ENCODE measurements at places on chromosomes 4 and X. TPM values are rescaled to one million over a fixed set of nuclear protein-coding genes. Genes with fewer than 3 reads are reported as not detected.

The PI4K2B gene
- total RNA-seq = 20.4 TPM

The LANCL3 gene
- 0.24 TPM for total RNA-seq

The PF4V1 gene
- total RNA-seq = 0.14 TPM

The MAGEE2 gene
- total RNA-seq = not detected

The CYBB gene
- 41.7 TPM for total RNA-seq

The HTN1 gene
- total RNA-seq = 0.47 TPM

The VCX gene
- not detected for total RNA-seq

The DCAF4L1 gene
- total RNA-seq = 0.09 TPM

The OTUD6A gene
- not detected for total RNA-seq

The IQSEC2 gene
- 2.3 TPM for total RNA-seq

The LRP2BP gene
- 0.71 TPM for total RNA-seq

The CYTL1 gene
- total RNA-seq = 2.9 TPM

The MAGED4 gene
- total RNA-seq = 2.7 TPM

The SMIM10L2A gene
- total RNA-seq = 0.52 TPM

The TMEM271 gene
- 0.05 TPM for total RNA-seq

The USP26 gene
- total RNA-seq = 0.05 TPM

The MAGEB10 gene
- not detected for total RNA-seq

The FGFR3 gene
- 3.8 TPM for total RNA-seq

The KDR gene
- total RNA-seq = 10.2 TPM

The SORBS2 gene
- 13.8 TPM for total RNA-seq

The OPRPN gene
- not detected for total RNA-seq

The DHRSX gene
- total RNA-seq = 12.2 TPM

The TRPC5OS gene
- total RNA-seq = 0.09 TPM

The NAP1L2 gene
- 1.6 TPM for total RNA-seq

The MAGIX gene
- total RNA-seq = 1.3 TPM

The MSN gene
- total RNA-seq = 161 TPM

The FABP2 gene
- 0.28 TPM for total RNA-seq

The RAB41 gene
- total RNA-seq = not detected

The AMBN gene
- 0.19 TPM for total RNA-seq

The SMARCA1 gene
- 15.5 TPM for total RNA-seq

The STPG2 gene
- total RNA-seq = 0.24 TPM

The DNAJB14 gene
- 22.9 TPM for total RNA-seq

The CXorf49 gene
- 2.2 TPM for total RNA-seq

The TSPAN7 gene
- total RNA-seq = 6.3 TPM

The CLTRN gene
- total RNA-seq = 0.28 TPM

The UGT2A3 gene
- total RNA-seq = 0.38 TPM

The MAGEA6 gene
- total RNA-seq = not detected

The LGI2 gene
- total RNA-seq = 2.5 TPM

The RPA4 gene
- total RNA-seq = 0.33 TPM

The TRIM61 gene
- 2.2 TPM for total RNA-seq

The DRD5 gene
- 0.09 TPM for total RNA-seq

Data from thymus (tissue), 14 donors.